Urinary bladder (tissue), 4 donors: ENCODE measurements at places on chromosomes 1 and 21.

- DNase-seq = no peak
Observed at GRCh38 chr1:203564024-203564423, 62.6 kb upstream of the ATP2B4 start.

DNA sequence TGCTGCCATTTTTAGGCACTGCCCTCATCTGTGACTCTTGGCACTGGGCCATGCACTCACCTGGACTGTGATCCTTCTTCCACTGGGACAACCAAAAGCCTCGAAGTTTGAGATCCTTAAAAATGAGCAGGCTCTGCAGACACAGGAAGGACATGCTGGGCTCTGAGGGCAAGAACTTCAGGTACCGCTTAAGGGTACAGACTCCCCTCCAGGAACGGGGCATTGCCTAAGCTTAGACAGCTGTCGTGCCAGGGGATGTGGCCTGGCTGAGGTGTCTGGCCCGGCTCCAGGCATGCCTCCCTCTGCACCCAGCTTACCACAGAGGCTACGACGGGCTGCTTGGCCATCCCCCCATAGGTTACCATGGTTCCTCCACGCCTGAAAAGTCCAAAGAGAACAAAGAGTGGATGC, 14.2 kb upstream of the SRSF4 start:
- DNase-seq = no peak

DNA sequence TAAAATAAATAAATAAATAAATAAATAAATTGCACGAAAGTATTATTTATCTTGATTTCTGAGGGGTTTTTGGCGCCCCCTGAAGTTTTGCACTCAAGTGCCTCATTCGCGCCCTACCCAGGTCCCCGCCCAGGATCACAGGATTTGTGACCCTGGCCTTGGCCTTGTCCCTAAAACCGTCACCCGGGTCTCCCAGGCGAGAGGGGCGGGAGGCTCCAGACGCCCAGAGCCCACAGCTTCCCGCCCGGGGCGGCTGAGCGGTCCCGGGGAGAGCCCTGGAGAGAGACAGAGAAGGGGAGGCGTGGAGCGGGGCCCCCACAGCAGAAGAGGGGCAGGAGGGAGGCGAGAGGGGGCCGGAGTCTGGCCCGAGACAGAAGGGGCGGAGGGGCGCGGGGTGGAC, 91.8 kb upstream of the CASZ1 start:
- DNase-seq = no peak

- no peak for DNase-seq
Observed at GRCh38 chr21:40402884-40403582, 443.9 kb downstream of the DSCAM start.

- DNase-seq = no peak
Observed at GRCh38 chr1:98908980-98909379, 95.7 kb downstream of the PLPPR5 start.

GRCh38 chr1:5856246-5856815, 135.9 kb downstream of the NPHP4 start:
- DNase-seq = no peak

DNA sequence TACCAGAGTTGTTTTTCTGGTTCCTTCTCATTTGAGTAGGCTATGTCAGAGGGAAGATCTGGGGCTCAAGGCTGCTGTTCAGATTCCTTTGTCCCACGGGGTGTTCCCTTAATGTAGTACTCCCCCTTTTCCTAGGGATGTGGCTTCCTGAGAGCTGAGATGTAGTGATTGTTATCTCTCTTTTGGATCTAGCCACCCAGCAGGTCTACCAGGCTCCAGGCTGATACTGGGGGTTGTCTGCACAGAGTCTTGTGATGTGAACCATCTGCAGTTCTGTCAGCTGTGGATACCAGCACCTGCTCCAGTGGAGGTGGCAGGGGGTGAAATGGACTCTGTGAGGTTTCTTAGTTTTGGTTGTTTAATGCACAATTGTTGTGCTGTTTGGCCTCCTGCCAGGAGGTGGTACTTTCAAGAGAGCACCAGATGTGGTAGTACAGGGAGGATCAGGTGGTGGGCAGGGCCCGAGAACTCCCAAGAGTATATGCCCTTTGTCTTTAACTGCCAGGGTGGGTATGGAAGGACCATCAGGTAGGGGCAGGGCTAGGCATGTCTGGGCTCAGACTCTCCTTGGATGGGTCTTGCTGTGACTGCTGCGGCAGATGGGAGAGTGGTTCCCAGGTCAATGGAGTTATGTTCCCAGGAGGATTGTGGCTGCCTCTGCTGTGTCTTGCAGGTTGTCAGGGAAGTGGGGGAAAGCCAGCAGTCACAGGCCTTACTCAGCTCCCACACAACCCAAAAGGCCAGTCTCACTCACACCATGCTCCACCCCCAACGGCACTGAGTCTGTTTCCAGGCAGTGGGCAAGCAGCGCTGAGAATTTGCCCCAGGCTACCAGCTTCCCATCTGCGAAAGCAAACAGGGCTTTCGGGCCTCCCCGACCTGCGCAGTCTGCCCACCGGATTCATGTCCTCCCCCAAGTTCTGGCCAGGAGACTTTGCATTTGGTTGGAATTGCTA, 64.2 kb downstream of the SERINC2 start:
- DNase-seq = no peak

DNA sequence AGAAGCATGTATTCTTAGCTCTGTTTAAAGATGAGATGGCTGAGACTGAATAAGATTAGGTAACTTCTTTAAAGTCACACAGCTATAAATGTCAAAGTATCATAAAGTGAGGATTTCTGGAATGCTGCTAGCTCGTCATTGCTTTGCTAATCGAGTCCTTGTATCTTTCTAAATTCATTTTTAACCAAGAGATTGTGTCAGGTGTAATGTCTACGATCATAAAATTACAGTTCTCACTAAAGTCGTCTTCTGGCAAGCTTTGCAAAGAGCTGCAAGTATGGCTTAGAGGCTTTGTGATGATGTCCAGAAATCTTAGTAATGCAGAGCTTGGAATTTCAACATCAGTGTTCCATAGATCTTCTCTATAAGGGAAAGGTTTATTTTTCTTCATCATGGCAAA, 569.8 kb downstream of the LMO4 start:
- no peak for DNase-seq

DNA sequence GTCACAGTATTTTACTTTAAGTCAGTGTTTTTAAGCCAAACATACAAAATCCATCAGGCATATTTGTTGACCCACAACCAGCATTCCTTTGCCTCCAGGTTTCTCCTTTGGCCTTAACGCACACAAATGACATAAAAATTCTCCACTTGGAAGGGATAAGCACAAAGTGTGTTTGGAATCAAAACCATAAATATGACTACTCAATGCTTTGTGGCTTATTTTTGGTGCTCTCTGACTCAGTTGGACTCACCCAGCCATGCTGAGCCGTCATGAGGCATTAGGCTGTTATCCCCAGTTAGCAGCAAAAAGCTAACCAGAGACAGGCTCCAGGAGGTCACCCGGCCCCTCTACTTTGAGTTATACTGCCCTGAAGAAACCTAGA, 948 bp downstream of the PRUNE1 start:
- no peak for DNase-seq

DNA sequence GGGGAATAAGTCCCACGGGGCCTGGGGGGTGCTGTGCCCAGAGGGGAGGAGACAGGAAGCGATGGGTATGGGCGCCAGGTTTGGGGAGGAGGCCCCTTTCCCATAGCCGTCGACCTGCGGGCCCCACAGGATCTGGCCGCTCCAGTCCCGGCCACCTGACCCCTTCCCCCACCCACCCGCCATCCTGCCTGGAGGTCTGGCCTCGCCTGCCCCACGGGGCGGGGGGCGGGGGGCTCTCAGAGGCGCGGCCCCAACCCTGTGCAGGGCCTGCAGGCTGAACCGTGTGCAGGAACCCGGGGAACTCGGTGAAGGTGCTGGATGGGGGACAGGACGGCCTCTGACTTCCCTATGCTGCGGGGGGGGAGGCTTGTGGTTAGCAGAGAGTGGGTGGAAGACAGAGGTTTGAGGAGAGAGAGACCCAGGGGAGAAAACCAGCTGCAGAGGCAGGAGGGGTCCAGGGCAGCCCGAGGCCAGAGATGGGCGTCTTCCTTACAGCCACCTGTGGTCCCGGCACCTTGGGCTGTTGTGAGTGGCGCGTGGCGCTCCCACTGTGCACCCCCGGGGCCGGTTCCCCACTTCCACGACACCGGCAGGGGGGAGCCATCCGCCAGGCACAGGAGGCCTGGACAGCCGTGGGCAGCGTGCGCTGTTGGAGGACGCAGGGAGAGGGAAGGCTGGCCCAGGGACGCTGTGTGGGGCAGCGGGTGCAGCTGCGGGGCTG, 2.5 kb upstream of the TNFRSF18 start:
- DNase-seq = no peak
